Activated CD4-positive, alpha-beta T cell treated with anti-CD3 and anti-CD28 coated beads for 36 hours (primary cell): ENCODE measurements at places on chromosomes 11 and 22. TPM values are rescaled to one million over a fixed set of nuclear protein-coding genes. Genes with fewer than 3 reads are reported as not detected.

The CRACR2B gene
- total RNA-seq, result 0.50 TPM

The GVQW3 gene
- 3.2 TPM for total RNA-seq

The THY1 gene
- 0.91 TPM for total RNA-seq

DNA sequence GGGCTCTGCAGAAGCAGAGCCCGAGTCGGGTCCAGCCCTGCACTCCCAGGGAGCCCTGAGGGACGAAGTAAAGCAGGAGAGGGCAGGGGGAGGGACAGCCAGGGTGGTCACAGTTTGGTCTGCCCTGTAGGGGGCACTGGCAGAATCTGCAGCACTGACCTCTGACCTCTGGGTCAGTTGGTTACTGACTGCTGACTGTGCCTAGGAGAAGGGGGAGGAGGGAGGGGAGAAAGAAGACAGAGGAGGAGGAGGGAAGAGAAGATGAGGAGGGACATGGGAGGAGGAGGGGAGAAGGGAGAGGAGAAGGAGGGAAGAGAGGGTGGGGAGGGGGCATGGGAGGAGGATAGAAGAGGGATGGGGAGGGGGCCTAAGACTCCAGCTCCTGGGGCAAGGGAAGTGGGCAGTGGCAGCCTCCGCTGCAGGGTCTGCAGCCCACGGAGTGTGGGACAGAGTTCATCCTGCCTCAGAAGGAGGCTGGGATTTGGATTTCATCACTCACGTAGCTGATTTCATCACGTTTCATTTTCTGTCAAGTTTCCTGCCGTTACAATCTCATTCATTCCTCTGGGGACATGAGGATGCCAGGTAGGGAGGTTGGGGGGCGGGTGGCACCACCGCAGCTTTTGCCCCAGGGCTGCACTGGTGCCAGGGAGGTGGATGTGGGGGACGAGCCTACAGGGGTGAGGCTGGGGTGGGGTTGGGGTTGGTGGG lies 55.2 kb downstream of the FLRT1 start:
- peak; percentile 28 for DNase-seq

DNA sequence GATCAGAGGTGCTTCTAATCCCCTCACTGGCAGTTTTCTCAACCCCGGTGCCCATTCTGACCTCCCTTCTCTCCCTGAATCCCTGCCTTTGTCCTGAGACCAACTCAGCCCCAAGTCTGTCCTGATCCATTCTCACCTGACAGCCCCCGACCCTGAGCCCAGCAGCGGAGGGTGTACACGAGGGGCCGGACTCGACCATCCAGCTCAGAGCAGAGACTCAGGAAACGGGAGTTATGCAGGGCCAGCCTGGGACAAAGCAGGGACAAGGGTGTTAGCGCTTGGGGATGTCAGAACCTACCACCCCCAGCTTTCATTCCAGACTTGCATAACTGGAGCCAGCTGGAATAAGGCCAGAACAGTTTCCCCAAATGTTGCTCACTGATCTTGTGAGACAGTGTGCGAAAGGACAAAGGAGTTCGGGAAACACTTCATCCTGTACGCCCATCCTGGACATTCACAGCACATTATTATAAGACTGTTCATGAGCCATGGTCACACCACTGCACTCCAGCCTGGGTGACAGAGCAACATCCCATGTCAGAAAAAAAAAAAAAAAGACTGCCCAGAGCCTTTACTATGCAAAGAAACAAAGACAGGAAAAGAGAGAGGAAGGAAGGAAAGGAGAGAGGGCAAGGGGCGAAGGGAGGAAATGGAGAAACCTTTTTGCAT lies 3.5 kb upstream of the EEF1G start:
- DNase-seq, result no peak

DNA sequence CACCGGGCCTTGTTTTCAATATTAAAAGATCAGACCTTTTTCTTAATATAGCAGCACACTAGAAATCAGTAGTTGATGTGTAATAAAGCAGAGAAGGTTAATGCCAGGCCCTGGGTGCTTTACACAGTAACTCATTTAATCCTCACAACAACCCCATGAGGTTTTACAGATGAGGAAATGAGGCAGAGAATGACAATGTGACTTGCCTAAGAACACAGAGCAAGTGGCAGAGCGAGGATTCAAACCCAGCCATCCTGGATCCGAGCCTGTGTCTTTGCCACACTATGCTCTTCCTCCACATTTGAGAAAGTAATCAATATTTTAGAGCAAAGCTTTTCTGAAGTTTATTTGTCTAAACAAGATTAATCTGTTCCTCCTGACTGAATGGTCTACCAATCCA lies 7.2 kb downstream of the JAML start:
- peak; percentile 66 for DNase-seq

GRCh38 chr11:112632866-112633505 lies 328.2 kb upstream of the NCAM1 start:
- no peak for DNase-seq

- DNase-seq, result no peak
These were observed 13.5 kb upstream of the FTH1 start for GRCh38 chr11:61980783-61981541.

DNA sequence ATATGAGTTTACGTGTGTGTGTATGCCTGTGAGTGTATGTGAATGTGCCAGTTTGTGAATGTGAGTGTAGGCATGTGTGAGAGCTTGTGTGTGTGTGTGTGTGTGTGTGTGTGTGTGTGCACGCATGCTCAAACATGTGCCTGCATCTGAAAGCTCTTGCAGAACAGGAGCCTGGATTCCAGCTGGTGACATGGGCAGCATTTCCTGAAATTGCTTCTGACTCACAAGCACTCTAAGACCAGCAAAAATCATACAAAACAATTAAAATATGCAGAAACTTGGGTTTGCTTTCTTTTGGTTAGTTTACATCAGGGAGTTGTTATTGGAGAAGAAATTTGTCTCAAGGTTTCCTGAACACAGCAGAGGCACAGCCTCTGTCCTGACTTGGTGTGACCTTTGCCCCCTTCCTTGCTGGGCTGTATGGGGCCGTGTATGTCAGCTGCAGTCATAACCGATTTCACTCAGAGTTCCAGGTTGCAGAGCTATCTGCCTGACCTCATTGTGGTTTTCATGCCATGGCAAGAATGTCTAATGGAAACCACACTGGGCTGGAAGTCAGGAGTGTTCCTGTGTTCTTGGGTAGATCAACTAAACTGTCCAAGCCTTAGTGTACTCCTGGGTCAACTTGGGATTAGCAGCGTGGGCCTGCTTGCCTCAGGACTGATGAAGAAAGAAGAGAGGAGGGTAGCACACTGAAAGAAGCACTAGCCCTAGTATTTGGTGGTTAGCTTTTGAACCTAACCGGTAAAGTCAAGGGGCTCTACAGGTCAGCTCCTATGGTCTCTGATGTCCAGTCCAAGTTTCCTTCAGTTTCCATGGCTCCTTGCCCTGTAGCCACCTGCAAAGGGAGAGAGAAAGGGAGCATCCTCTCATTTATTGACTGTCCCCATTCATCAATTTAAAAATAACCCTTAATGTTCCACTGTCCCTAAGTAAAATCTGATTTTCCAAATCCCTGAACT lies 143.7 kb downstream of the SNX19 start:
- DNase-seq, result no peak

GRCh38 chr22:48431536-48432315 lies 1395.9 kb downstream of the BRD1 start:
- DNase-seq, result no peak
